SHP77 treated with DMSO at 0.1 percent for 48 hours (cell line): ENCODE measurements at places on chromosomes 1 and 21.

- no peak for DNase-seq
Observed at GRCh38 chr1:177511036-177511435, 340.3 kb downstream of the BRINP2 start.

DNA sequence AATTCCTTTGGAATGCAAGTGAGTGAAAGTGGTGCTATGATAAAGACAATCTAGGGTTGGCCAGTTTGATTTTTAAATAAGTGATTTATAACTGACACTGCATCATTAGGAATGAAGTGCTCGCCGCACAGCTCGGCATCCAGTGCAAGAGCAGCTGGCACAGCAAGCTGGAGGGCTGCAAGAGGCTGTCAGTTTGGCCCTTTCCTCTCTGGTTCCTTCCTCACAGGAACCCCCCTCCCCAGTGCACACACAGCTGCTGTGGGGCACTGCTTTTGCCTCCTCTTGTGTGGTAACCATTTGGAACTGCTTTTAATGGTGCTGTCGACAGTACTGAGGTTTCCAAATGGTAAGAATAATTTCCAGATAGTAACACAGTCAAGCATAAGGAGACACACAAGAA is 10.4 kb upstream of the BCAR3 start:
- DNase-seq = peak; percentile 31

DNA sequence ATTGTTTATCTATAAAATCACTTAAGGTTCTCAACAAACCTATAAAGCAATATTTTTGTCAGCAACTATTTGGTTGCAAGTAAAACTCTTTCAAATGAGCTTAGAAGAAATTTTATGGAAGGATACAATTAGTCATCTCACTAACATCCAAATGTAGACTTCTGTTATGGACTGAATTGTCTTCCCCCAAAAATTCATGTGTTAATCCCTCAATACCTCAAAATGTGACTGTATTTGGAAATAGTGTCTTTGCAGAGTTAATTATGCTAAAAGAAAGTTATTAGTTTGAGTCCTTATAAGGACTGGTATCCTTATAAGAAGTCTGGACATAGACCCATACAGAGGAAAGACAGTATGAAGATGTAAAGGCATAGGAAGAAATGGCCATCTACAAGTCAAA is 357.8 kb upstream of the PRMT6 start:
- no peak for DNase-seq

- no peak for DNase-seq
Observed at GRCh38 chr1:81597720-81598426, 202.9 kb upstream of the ADGRL2 start.

- DNase-seq = no peak
Observed at GRCh38 chr1:15181564-15181963, 28.0 kb downstream of the TMEM51 start.

GRCh38 chr1:1344655-1345361 is 4.4 kb downstream of the DVL1 start:
- DNase-seq = no peak

DNA sequence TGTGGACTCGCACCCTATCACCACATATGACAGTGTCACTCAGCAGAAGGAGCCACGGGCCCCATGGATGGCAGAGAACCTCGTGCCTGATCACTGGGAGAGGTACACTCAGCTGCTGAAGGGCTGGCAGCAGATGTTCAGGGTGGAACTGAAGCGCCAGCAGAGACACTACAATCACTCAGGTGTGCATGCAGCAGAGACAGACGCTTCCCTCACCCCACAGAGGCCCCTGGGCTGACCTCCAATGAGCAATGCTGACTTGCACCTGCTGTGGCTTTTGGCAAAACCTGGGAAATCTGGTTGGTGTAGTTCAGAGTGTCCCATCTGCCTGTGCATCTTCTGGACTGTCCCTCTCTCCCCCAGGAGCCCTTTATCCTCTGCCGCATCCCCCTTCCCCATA is 51.9 kb downstream of the KIAA1614 start:
- DNase-seq = no peak

GRCh38 chr1:211527006-211527405 is 35.0 kb upstream of the RD3 start:
- DNase-seq = no peak

DNA sequence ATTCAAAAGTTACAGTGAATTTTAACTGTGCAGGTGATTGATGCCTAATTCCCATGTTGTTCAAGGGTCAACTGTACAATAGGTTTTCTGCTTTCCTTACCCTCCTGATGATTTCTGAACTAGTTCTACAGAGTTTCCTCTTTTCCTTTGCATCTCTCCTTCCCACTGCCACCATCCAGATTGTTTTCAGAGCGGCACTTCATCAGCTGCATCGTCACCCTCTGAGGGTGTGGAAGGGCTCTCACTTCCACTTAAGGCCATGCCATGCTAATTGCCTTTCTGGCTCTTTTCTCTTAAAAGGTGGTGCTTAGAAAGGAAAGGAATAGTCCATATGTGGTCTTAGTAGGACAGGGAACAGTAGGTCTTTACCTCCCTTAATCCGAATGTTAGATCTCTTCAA is 39.1 kb downstream of the DISC1 start:
- DNase-seq = no peak

DNA sequence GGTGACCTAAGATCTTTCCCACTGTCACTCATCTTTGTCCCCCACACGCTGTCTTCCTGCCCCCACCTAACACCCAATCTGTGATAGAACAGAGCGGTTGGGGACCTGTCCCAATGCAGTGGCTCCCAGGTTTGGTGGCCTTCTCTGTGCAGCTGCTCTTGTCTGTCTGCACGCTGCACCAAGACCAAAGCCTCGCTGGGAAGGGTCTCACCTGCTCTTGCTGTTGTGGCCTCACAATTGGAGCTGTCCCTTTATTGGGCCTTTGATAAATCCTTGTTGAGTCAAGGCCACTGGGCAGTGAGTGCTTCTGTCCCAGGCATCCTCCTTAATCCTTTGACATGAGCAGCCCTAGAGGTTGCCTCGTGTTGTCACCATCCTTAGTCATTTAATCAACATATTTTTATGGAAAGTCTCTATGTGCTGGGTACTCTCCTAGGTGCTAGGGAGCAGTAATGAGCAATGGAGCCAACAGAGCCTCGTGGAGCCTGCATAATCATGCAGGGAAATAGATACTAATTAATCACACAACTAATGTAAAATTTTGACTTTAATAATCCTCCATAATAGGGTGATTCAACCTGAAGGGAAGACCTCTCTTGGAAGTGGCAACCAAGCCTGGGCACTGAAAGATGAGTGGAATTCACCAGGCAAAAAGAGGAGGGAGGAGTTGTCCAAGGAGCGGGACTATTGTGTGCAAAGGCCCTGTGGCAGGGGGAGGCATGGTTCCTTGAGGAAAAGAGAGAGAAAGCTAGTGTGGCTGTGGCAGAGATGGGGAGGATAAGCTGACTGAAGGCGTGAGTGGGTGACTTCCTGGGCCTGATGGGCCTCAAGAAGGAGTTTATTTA is 57.6 kb downstream of the MAN1C1 start:
- DNase-seq = no peak

DNA sequence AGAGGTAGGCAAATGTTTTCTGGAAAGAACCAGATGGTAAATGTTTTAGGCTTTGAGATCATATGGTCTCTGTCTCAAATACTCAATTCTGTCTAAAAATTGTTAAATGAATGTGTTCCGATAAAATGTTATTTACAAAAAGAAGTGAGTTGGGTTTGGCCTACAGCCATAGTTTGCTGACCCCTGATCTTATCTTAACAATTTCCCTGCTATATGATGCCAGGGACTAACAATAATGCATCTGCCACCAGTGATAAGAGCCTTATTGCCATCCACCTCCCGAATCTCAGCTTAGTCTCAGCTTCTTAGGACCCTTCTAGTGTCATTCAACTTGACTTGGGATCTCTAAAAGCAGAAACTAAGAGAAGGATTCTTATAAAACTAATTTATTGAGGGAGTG is 208.5 kb upstream of the ADGRL2 start:
- no peak for DNase-seq

DNA sequence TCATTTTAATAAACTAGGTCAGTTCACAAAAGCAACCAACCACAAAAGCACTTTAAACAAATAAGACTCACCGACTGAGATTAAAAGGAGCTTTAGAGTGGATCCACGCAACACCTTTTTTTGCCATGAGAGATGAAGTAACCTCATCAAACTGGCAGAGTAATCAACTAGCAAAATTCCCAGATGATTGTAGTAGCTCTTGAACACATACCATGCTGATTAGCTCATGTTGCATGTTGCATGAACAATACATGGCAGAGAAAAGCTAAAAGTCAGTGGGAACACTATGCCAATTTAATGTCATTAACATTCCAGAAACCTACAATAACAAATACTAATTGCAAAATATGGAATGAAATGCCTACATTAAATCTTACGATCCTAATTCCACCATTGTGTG is 4.1 kb downstream of the WARS2 start:
- DNase-seq = no peak

- no peak for DNase-seq
Observed at GRCh38 chr1:208737161-208737560, 493.0 kb upstream of the PLXNA2 start.

DNA sequence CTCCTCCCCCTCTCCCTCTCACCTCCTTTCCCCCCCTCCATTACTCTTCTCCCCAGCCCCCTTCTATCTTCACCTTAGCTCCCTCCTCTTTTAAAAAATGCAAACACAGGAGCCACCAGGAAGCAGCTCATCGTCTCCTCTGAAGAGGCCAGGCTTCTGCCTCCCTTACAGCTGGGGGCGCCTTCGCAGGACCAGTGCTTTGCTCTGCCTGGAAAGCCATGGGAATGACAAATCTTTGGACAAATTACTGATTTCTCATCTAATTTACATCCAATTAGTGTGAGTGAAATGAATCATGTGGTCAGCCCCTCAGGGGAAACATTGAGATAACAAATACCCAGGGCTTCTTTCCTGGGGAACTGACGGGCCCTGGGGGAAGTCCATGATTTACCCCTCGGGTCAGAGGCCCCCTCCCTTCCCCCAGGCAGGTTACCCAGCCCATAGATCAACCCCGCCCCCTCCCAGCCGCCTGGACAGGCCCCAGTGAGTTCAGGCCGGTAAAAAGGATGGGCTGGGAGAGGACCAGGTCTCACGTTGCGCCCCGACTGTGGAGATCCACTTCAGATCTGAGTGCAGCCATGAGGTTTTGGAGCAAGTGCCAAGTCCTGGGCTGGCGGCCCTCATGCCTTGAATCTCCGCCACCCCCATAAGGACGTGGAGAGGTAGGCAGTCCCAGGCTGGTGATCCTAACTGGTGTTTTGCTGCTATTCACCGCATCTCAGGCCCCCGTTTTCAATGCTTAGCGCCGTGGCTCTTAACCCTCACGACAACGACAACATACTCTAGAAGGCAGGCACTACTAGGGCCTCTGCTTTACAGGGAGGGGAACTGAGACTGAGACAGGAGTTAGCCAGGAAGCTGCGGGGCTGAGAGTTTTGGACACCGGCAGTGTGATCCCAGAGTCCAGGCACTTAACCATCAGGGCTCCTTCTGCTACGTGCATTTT is 300.8 kb downstream of the RRAGC start:
- no peak for DNase-seq

DNA sequence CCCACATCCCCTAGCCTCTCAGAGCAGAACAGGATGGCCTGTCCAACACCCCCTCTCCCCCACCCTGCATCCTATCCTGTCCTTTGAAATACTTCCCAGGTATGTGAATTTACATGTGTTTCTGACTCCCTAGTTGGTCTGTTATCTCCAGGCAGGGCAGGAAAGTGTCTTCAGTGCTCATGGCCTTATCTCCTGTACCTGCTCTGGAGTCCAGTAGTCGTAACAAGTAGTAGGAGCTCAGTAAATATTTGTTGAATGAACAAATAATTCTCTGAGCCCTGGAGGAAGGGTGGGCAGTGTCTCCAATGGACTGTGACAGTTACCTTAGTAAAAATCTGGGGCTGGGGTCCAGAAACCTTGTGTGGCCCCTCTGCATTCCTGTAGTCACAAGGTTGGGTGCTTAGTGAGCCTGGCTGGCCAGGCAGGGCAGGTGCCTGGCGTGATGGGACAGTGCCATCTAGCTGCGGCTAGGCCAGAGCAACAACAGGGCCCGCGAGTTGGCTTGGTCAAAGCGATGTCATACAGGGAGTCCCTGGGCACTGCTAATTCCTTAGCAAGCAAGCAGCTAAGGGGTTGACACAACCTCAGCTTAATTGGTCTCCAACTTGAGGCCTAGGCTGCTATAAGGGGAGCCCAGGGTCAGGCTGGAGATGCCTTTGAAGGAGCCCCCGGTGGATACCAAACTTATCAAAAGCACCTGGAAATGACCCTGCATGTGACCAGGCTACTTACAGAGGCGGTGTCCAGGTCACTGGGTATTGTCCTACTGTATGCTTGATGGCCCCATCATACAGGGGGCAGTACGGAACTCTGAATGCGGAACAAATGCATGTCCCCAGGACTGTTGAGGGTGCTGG is 89.0 kb upstream of the PPM1J start:
- peak; percentile 22 for DNase-seq

- DNase-seq = peak; percentile 43
Observed at GRCh38 chr21:34029743-34030528, 43.4 kb upstream of the MRPS6 start.

DNA sequence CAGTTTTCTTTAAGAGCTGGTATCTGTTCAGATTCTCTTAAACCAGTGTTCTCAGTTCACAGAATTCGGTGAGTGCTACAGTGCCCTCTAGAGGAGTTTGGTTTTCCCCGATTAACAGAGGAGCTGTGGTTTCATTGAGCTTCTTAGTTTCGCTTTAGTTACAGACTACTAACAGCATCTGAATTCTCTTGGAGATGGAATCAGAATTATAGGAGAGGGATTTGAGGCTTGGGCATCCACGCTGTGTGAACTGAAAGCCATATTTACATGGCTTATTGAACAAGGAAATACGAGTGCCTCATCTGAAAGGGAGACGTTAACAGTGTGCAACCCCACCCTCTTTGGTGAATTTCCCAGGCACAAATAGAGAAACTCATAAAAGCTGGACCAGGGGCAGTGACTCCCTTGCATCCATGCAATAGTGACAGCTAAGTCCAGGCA is 202.0 kb downstream of the USH2A start:
- DNase-seq = peak; percentile 62

DNA sequence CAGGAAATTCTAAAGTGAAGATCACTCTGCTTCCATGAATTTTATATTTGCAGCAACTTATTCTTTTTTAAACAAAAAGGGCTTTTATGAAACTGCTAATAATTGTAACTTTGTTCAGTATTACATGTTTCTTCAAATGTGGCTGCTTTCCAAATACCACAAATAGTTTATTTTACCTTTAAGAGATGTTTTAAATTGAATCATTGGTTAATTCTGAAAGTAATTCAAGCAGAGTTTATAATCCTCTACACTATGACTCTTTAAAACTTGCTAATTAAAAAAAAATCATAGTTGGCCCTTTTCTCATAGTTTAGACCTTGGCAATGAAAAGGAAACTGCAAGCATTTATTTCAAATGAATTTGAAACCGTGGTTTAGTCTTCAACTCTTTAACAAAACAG is 59.6 kb downstream of the SDCCAG8 start:
- no peak for DNase-seq

GRCh38 chr21:43859747-43860214 is 5.2 kb upstream of the AGPAT3 start:
- no peak for DNase-seq

GRCh38 chr1:57072401-57073110 is 106.7 kb upstream of the C8B start:
- DNase-seq = no peak
